ENCODE measurements at places on chromosomes 5 and 9.
A peak's percentile ranks its signal among the peaks of the same experiment; 100 is the strongest.

- no peak for DNase-seq
Measured at GRCh38 chr9:121963528-121963995, 129.5 kb downstream of the TTLL11 start.

DNA sequence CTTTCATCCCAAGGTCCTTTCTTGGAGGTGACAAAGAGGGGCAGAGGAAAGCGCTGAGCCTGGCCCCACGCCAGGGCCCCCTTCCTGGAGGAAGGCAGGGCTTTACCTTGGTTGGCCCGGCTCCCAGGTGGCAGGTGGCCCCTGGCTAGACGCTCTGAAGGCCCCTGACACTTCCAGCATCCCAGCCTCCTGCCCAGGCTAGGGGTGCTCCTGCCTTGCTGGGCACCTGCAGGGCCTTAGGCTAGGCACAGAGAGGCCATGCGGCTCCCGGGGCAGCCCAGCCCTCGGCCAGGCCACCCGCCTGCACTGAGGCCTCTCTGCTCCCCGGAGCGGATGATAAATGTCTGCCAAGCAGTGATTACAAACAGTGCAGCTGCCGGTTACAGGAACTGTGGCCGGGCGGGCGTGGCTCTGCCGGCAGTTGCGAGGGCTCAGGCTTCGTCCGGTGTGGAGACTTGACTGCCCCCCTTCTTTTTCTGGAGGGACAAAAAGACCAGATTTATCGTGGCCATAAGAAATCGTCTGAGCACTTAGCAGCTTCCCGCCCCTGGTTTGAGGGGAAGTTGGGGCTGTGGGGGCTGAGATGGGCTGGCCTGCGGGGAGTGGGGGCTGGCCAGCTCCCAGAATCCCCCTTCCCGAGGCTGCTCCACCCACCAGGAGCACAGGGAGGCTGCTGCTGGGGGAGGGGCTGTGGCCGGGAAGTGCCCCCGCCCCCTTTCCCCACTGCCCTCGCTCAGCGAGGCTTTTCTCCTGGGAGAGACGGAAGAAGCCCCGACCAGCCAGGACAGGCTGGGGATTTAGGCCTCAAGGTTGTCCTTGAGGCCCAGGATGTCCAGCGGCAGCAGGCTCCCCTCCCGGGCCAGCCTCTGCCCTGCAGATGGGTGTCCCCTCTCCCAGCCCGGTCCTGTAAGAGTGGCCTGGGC is 31.6 kb upstream of the UBAC1 start:
- DNase-seq = peak; percentile 71

GRCh38 chr9:2228641-2229040 is 213.5 kb downstream of the SMARCA2 start:
- DNase-seq = no peak

DNA sequence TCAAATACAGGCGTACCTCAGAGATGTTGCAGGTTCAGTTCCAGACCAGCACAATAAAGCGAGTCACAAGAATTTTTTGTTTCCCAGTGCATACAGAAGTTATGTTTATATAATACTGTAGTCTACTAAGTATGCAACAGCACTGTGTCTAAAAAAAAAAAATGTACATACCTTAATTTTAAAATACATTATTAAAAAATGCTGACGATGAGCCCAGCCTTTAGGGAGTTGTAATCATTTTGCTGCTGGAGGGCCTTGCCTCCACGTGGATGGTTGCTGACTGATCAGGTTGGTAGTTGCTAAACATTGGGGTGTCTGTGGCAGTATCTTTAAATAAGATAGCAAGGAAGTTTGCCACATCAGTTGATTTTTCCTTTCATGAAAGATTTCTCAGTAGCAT is 48.3 kb downstream of the TTC1 start:
- no peak for DNase-seq

DNA sequence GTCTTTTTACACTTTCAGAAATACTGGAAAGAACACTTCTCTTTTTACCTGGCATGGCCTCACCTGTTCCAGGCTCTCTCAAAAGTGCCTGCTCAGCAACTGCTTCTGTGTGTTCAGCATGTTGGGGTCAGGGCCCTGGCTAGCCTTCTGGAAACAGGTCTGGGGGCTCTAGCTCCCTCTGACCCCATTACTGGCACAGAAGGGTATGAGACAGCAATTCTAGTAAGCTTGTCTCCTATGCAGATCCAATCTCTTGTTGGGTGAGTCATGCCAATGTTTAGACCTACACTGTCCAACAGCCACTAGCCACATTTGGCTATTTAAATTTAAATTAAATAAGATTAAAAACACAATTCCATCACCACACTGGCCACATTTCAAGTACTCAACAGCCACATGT is 80.8 kb downstream of the MAPKAP1 start:
- DNase-seq = no peak

GRCh38 chr9:68951879-68952659 is 61.8 kb downstream of the PRKACG start:
- DNase-seq = no peak

DNA sequence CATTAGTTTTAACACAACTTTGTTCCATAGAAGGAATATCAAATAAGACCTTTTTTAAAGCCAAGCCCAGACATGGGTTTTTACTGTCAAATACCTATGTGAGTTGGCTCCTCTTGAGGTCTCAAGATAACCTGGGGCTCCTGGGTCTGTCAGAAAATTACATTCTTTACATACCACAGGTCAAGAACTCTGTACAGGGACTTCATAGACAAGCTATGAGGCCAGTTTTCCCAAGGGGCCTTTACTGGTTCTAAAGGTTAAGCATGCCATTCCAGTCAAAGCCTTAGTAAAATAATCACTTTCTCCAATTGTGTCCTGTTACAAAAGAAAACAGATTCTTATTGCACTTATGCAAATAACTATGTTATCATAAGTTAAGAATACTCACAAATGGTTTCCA is 15.5 kb upstream of the SMC2 start:
- DNase-seq = no peak

DNA sequence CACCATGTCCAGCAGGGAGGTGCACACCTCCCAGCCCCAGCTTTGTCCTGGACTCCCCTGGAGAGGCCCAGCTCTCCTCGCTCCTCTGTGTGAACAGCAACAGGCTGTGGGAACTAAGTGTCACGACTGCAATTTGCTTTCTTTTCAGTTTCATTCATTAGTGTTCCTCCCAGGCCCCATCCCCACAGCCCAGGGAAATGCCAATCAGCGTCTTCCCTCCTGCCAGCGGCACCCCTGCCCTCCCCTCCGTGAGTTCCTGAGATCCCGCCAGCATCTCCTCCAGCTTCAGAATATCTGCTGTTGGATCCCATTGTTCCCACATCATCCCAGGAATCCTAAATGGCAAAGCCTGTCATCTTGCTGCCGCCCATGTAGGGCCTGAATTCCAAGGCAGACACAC is 13.1 kb upstream of the RPL26L1 start:
- DNase-seq = no peak

DNA sequence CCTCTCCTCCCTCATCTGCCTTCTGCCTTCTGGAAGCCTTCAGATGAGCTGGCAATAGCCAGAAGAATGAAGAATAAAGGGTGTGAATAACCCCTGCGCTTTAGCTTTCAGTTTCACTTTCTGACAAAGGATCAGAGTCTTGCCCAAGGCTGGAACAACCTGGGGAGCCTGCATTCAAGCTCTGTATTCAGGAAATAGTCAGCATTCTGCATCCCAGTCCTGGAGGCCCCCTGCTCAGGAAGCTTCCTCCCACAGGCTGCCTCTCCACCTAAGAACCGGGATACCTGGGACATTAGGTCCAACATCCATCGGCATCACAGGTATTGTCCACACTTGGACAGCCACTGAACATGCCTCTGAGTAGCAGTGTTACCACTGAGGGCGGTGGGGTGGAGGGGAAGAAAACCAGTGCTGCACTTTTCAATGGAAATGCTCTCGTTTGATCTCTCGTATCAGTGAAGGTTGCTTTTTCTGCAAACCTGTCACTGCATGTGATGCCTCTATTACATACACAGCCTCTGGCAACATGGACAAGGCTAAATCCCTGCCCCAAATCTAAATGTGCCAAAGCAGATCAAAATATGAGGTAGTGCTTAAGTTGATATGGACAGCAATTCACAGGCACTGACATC is 39.8 kb upstream of the ACO1 start:
- DNase-seq = no peak

DNA sequence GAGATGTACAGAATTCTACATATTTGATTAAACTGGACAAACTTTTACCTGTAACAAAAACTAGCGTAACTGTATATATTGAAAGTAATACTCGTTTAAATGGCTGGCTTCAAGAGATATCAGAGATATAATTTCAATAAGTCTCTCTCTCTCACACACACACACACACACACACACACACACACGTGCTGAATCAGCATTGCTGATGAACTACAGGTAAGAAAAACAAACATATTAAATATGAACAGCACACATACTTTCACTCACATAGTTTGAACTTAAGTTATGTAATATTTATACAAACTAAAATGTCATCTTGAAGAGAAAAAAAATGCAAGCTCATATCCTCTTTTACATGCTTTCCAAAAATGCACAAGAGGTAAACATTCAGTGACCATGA is 145.4 kb downstream of the BNC2 start:
- DNase-seq = no peak

GRCh38 chr5:151758141-151758429 is 346 bp downstream of the ATOX1 start:
- peak; percentile 0 for DNase-seq

GRCh38 chr9:36125062-36125855 is 11.3 kb upstream of the GLIPR2 start:
- no peak for DNase-seq

DNA sequence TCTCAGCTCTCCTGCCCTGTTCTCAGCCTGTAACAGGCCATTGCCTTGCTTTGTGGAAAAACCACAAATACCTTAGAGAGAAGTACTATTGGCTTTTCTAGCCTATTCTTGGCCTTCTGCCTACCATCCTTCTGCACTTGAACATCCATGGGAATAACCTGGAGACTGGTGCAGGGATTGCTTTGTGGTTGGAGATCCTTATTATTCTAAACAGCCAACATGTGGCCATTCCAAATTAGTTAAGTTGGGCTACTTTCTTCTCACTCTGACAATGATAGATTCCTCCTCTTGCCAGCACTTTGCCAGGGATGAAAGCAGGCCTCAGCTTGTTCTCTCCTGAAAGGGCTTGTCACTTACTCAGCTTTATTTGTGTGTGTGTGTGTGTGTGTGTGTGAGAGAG is 240.4 kb downstream of the GLIS3 start:
- no peak for DNase-seq

DNA sequence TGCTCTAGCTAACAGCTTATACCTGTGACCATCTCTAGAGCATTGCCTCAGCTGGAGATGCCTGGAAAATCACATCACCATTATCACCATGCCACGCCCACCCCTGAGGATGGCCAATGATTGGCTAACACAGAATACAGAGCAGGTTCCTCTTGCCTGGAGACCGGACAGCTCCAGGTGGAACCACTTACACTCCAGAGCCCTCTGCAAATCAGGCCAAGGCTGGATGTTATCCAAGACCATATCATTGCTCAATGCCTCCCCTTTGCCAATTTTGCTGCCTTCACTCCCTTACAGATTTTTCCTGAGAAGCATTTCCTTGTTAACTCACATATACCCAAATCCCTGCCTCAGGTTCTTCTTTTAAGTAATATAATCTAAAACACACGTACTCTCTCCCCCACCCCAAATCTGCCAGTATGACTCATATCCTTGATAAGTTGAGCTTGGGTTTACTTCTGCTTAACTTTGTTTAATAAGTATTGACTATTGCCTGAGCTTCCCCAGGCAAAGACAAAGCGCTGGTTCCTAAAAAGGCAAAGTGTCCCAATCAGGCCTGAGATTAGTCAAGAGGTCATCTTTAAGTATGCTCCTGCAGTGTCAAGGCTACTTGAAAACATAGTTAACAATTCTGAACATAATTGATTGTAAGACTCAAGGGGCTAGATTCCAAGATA is 309.6 kb downstream of the EPB41L4A start:
- no peak for DNase-seq

DNA sequence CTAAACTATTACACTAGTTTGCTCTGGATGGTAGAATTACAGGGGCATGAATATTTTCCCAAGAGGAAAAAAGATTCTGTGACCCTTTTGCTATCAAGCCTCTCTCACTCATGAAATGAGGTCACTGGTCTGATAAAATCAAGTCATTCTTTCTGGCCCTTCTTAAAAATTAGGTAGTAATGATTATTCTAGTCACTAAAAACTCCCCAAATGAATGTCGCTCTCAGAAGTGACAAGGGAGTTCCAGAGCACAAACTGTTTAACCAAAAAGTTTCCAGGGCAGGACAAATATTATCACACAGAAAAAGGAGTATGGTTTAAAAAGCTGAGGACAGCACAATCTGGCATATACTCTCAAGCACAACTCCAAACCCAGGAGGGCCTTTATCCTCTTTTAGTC is 12.5 kb downstream of the ERMP1 start:
- DNase-seq = no peak

GRCh38 chr9:7209990-7210389 is 452.2 kb downstream of the KDM4C start:
- DNase-seq = peak; percentile 5

DNA sequence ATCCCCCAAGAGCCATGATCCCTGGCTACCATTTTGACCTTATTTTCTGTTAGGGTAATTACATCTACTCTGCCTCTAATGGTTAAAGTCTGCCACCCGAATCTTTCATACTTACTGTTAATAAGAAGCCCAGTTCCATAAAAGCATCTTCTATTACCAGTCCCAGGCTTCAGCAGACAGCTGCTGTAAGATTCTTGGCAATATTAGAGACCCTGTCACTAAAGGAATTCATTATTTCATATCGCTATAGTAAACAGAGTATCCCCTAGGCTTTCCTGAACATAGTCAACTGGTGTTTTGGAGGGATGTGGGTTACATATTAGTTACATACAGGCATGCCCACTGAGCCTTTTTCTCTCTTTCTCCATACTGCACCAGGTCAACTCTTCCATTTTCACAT is 608.7 kb upstream of the SEMA6A start:
- DNase-seq = no peak

GRCh38 chr9:4594545-4594944 is 67.5 kb upstream of the PLPP6 start:
- DNase-seq = no peak

DNA sequence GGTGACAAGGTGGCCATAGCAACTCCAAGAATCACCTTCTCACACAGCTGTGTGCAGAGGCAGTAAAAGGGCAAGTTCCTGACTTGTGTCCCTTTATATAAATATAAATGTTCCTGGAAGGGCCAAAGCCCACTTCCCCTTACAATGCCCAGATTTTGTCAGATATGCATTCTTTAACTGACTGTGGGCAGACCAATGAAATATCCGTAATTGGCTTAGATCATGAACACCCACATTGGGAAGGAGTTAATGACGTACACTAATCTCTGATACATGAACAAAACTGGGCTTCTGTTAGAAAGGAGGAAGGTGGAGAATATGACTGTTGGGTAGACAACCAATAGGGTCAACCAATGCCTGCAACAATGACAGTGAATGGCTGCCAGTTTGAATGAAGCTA is 397.2 kb upstream of the CLINT1 start:
- no peak for DNase-seq
